OCI-LY7 (cell line): ENCODE measurements at places on chromosomes 4 and X.
A peak's percentile ranks its signal among the peaks of the same experiment; 100 is the strongest.

- DNase-seq, result no peak
These were observed 490.0 kb downstream of the CENPC start for GRCh38 chr4:67055319-67055718.

DNA sequence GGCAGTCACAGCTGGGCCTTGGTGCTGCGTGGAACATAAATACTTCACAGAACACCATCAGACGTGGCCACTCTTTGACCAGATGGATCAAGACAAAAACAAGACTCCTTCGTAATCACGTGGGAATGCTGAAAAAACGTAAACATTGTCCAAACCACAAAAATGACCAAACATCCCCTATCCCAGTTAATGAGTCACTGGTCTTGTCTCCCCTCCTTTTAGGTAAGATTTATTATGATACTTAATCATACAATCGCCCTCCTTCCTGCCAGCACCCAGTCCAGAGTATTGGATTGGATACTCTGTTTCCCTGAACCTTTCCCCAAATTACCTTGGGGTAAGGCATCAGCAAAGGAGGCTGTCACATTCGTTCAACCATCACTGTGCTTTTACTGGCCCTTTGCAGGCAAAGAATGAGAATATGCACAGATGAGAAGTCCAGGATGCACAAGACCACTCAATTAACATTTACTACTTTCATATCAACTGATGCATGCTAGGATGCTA is 601 bp upstream of the TCEANC start:
- DNase-seq, result no peak

GRCh38 chr4:10260777-10261176 is 144.2 kb upstream of the WDR1 start:
- DNase-seq, result peak; percentile 1

GRCh38 chr4:174714393-174715211 is 114.4 kb downstream of the GLRA3 start:
- DNase-seq, result peak; percentile 56

DNA sequence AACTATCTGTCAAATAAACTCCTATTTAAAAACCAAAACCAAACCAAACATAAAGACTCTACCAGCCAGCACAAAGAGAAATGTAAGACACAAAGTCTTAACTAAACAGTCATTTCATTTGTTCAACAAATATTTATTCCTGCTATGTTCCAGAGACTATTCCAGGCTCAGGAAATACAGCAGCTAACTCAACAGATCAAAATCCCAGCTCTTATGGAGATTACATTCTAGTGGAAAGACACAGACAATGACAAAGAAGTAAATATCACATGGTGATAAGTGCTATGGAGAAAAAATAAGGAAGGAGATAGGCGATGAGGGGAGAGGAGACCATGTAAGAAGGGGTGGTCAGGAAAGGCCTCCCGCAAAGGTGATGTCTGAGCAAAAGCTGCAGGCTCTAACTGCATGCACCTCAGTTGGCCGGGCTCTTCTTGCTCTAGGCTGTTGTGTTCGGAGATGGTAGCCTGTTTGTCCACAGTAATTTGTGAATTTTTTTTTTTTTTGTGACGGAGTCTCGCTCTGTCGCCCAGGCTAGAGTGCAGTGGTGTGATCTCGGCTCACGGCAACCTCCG is 15.1 kb downstream of the PPEF1 start:
- DNase-seq, result no peak
